BJ (cell line): ENCODE measurements at places on chromosomes 5 and 9. TPM values are rescaled to one million over a fixed set of nuclear protein-coding genes. Genes with fewer than 3 reads are reported as not detected.
A peak's percentile ranks its signal among the peaks of the same experiment; 100 is the strongest.

The PRDM9 gene
- not detected in 2 replicates for polyA plus RNA-seq

The ENTREP1 gene
- polyA plus RNA-seq: 0.02 and 0.07 TPM in 2 replicates

The G3BP1 gene
- polyA plus RNA-seq: 59.1 and 100 TPM in 2 replicates

The BRINP1 gene
- 0.60 TPM in 2 replicates for polyA plus RNA-seq

The KIF24 gene
- polyA plus RNA-seq: 1.6 and 1.9 TPM in 2 replicates

The ZBED3 gene
- 5.0 and 6.2 TPM in 2 replicates for polyA plus RNA-seq

The CCDC112 gene
- 0.40 and 1.1 TPM in 2 replicates for polyA plus RNA-seq

The TOMM5 gene
- polyA plus RNA-seq: 109 and 148 TPM in 2 replicates

DNA sequence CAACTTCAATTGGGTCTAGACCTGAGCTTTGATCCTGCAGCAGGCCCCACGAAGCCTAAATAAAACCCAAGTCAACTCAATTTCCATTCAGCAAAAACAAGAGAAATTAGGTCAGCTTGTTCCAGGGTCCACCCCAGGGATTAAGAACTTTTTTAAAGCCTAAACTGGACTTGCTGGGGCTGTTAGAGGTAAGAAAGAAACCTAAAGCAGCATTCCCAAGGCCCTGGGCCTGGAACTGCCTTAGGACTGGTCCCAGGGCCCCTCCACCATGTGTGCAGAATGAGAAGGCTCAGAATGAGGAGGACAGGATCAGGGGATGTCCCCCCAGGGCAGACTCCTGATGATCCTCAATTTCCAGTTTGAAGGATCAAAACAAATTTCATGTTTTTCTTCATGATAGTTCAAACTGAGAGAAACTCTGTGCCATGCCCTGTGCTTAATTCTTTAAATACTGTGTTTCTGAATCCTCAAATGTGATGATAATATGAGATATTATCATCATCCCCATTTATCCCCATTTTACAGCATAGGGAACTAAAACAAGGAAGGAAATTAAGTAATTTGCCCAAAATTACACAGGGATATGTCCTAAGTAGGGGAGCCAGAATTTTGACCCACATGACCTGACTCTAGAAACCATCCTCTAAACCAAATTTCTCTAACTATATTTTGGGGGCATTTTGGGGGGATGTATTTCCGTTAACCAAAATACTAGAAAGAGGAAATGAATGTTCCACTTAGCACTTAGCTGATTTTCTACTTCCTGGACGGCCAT, 64.5 kb downstream of the DENND1A start:
- no peak for DNase-seq

DNA sequence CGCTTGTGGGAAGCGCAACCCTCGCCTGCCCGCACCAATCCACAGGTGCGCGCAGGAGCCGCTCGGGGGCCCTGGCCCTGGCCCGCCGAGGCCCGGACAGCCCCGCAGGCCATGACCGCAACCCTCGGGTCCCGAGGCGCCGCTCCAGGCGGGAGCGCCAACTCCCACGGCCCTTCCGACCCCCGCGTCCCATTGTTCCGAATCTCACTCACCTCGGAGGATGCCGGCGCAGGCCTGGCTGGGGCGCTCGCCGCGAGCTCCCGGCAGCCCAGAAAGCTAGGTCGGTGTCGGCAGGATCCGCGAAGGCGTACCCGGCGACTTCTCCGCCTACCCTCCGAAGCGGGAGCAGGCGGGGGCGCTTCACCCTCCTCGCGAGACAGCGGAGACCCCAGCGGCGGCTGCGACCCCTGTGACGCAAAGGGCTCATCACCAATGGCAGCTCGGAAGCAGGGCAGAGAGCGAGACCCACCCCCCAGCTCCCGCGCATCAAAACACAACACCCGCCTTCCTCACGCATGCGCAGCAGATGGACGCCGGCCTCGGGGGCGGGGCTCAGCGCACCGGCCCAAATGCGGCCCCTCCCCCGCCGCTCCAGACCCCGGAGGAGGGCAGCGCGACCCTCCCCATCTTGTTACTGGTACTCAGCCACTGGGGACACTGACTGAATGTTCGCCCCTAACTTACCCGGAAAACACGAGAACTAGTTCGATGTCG, 1.4 kb upstream of the SMIM27 start:
- DNase-seq: peak; percentile 54

DNA sequence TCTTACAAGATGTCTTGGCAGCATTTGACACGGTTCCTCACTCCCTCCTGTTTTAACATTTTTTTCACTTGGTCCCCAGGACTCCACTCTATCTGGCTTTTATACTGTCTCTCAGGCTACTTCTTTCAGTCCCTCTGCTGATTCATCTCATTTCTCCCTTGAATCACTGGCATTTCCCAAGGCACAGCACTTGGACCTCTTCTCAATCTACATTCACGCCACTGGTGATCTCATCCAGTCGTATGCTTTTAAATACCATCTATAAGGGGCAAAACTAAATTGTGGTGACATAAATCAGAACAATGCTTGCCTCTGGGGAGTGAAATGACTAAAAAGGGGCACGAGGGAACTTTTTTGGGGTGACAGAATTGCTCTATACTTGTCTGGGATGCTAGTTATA, 47.1 kb downstream of the MAPKAP1 start:
- no peak for DNase-seq

DNA sequence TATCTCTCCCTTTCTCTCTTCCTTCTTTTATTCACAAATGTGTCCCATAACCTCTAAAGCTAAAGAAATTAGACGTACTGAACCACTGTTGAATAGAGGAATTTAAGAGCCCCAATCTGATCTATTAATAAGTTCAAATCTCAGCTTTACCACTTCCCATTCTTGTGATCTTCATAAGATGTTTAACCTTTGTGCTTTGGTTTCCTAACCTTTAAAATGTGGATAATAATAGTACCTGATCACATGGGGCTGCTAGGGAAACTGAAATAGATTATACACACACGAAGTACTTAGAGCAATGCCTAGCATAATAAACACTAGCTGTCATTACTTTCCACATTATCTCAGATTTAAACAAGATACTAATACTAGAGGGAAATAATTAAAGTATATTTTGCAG, 324.3 kb upstream of the SEMA6A start:
- no peak for DNase-seq

GRCh38 chr9:137463931-137464290, 4.8 kb upstream of the NSMF start:
- no peak for DNase-seq

DNA sequence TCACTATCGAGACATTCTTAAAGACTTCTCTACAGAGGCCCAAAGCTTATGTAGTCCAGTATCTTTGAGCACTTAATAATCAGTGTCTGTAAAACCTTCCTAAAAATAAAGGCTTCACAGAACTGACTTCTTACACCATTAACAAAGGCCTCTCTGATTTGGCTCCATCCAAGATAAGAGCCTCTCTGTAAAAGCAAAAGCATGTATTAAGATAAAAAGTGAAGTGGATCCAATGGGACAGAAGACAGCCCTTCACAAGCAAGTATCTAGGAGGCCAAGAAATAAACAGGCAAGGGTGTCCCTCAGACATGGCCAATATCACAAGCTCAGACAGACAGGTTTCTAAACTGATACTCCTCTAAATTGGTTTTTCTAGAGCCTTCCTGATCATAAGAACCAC, 11.9 kb downstream of the LHFPL2 start:
- DNase-seq: no peak

DNA sequence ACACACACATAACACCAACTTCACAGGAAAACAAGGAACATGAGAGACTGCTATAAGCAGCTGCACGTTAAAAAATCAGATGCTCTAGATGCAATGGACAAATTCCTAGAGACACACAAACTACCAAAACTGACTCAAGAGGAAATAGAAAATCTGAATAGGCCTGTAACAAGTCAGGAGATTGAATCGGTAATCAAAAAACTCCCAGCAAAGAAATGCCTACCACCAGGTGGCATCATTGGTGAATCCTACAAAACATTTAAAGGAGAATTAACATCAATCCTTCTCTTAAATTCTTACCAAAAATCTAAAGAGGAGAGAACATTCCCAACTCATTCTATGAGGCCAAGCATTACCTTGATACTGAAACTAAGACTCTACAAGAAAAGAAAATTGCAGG, 54.9 kb downstream of the NDST1 start:
- no peak for DNase-seq

GRCh38 chr5:67289763-67290521, 93.3 kb upstream of the CD180 start:
- no peak for DNase-seq

DNA sequence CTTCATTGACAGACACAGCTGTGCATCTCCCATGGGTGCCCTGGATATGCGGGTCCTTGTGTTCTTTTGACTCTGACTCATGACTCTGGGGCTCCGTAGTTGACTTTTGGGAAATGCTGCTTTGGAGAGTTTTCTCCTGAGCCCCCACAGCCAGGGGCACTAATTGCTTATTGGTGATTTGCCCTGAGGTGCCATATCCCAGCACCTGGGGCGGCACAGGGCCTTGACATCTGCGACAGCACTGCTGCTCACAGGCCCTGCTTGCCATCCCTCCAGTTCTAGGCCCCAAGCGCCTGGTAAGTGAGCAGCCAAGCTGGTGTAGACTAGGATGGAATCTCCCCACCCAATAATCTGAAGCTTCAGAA, 75.1 kb downstream of the AMBP start:
- DNase-seq: no peak

GRCh38 chr9:96417661-96418082, 498 bp downstream of the ZNF367 start:
- no peak for DNase-seq

GRCh38 chr5:132012371-132013005, 1.0 kb upstream of the ACSL6 start:
- DNase-seq: no peak

- DNase-seq: no peak
Measured at GRCh38 chr9:73213300-73213699, 61.6 kb downstream of the ANXA1 start.

DNA sequence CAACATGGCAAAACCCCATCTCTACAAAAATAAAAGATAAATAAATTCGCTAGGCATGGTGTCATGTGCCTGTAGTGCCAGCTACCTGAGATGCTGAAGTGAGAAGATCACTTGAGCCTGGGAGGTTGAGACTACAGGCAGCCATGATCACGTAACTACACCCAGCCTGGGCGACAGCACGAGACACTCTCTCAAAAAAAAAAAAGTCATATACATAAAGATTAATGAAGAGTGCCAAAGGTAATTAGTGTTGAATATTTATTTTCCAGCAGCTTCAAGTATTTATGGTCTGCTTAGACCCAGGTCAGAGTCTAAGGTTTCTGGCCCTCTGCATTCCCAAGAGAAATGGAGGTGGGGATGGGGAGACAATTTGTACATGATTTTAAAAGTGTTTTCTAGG, 167.7 kb downstream of the CD180 start:
- DNase-seq: no peak

- no peak for DNase-seq
Measured at GRCh38 chr5:84673785-84674184, 289.1 kb upstream of the EDIL3 start.

GRCh38 chr9:110252509-110253139, 3.7 kb downstream of the TXN start:
- no peak for DNase-seq

- peak; percentile 57 for DNase-seq
Measured at GRCh38 chr5:132495667-132496190, 5.2 kb upstream of the IRF1 start.

DNA sequence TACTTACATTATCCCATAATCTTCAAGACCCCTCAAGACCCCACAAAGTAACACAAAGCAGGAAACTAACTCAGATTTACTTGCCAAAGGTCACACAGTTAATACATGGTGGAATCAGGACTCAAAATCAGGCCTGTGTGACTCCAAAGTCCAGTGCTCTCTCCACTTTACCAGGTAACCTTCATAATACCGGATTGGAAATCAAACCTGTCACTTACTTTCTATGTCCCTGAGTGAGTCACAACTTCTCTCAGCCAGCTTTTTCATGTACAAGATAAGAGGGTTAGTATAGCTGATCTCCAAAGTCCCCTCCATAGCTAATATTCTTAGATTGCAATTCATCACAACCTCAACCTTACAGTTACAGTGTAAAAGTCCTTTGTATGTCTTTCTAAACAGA, 17.1 kb downstream of the STRBP start:
- no peak for DNase-seq

- no peak for DNase-seq
Measured at GRCh38 chr9:73667749-73668148, 516.1 kb downstream of the ANXA1 start.
